Thyroid gland (tissue), 4 donors: ENCODE measurements at places on chromosomes 3 and 15. TPM values are rescaled to one million over a fixed set of nuclear protein-coding genes. Genes with fewer than 3 reads are reported as not detected.

Gene SERPINI1
- total RNA-seq, result 3.1 TPM

Gene C3orf49
- total RNA-seq, result not detected

GRCh38 chr15:71699977-71700376, 110.4 kb upstream of the NR2E3 start:
- no peak for DNase-seq
- H3K4me3 ChIP-seq, result no peak overlapping the region
- H3K36me3 ChIP-seq, result no peaks in the 10 kb centered on the region
- no peaks in the 10 kb centered on the region for H3K4me1 ChIP-seq
- no peaks in the 10 kb centered on the region for H3K27me3 ChIP-seq
- no peak overlapping the region for H3K27ac ChIP-seq

Gene THSD4
- total RNA-seq, result 68.5 TPM

GRCh38 chr3:182596676-182597410, 196.5 kb upstream of the ATP11B start:
- no peaks in the 10 kb centered on the region for H3K4me1 ChIP-seq
- H3K36me3 ChIP-seq, result no peaks in the 10 kb centered on the region
- DNase-seq, result no peak
- no peaks in the 10 kb centered on the region for H3K27me3 ChIP-seq
- H3K27ac ChIP-seq, result no peak overlapping the region

Gene CPA3
- total RNA-seq, result 0.59 TPM

DNA sequence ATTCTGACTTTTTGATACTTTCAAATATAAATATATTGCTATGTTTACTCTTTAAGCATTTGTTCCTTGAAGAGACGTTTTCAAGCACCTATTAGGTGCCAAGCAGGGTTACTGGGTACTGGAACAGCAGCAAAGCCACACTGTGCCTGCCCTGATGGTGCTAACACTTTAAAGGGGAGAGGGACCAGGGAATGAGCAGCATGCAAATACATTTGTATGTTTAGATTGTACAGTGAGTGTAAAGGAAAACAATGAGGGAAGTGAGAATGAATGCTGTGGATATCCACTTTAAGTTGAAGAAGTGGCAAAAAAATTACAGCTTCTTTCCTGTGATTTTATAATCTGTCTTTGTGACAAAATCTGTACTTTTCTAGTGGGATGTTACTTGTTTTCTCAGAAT, 400.2 kb upstream of the ATP11B start:
- DNase-seq, result no peak
- H3K27me3 ChIP-seq, result no peaks in the 10 kb centered on the region
- no peaks in the 10 kb centered on the region for H3K36me3 ChIP-seq
- no peaks in the 10 kb centered on the region for H3K4me1 ChIP-seq
- H3K4me3 ChIP-seq, result no peak overlapping the region
- no peak overlapping the region for H3K27ac ChIP-seq

Gene TLNRD1
- total RNA-seq, result 20.0 TPM

Gene GOLGA8T
- not detected for total RNA-seq

DNA sequence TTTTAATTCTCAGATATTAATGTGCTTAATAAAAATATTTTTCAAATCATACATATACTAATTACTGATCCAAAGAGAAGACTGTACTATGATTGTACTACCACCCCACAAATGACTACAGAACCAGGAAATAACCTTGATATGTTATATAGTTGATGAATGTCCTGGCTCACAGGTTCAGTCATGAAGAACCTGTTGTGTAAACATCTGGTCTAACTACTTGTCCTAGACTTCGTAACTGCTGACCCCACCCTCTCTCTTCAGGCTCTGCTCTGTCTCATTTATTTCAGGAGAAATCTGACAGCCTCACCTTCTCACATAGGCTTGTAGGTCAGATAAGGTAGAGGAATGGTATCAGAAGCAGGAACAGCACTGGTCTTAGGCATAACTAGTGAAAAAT, 14.7 kb upstream of the CSTA start:
- H3K4me1 ChIP-seq, result peaks cover 33% of the 10 kb centered on the region
- no peak overlapping the region for H3K27ac ChIP-seq
- peak; percentile 17 for DNase-seq

Gene CD96
- total RNA-seq, result 3.8 TPM

GRCh38 chr15:51129535-51130188, 35.0 kb upstream of the TNFAIP8L3 start:
- no peak overlapping the region for H3K4me3 ChIP-seq
- no peak overlapping the region for H3K27ac ChIP-seq
- H3K27me3 ChIP-seq, result no peaks in the 10 kb centered on the region
- no peak for DNase-seq
- no peaks in the 10 kb centered on the region for H3K4me1 ChIP-seq
- no peaks in the 10 kb centered on the region for H3K36me3 ChIP-seq

Gene NUP210
- 21.0 TPM for total RNA-seq

Gene XIRP1
- total RNA-seq, result not detected

Gene ZNF501
- total RNA-seq, result 5.1 TPM

DNA sequence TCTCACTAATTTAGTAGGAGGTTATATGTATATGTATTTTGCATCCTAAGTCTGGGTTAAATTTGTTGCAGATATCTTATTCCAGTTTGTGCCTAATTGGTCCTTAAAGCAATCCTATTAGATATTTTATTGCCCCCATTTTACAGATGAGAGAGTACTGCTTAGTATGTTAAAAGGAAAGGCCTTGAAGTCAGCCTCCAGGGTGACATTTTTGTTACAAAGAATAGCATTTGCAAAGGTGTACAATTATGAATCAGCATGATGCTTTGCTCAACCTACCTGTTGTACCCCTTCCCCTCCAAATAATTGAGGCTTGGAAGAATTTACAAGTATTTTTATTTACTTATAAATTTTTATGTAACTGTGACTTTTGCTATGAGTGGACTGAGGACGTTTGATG, 14.0 kb downstream of the STT3B start:
- H3K4me1 ChIP-seq, result peaks cover 40% of the 10 kb centered on the region
- H3K27me3 ChIP-seq, result no peaks in the 10 kb centered on the region
- H3K4me3 ChIP-seq, result no peak overlapping the region
- DNase-seq, result no peak

GRCh38 chr3:69085833-69086722, 1.3 kb downstream of the ARL6IP5 start:
- peak overlapping the region; percentile 80 for H3K27ac ChIP-seq
- peak; percentile 80 for DNase-seq
- peaks cover 78% of the 10 kb centered on the region for H3K4me1 ChIP-seq
- no peaks in the 10 kb centered on the region for H3K27me3 ChIP-seq
- peak overlapping the region; percentile 82 for H3K4me3 ChIP-seq

Gene GOLGA8N
- 68.0 TPM for total RNA-seq

DNA sequence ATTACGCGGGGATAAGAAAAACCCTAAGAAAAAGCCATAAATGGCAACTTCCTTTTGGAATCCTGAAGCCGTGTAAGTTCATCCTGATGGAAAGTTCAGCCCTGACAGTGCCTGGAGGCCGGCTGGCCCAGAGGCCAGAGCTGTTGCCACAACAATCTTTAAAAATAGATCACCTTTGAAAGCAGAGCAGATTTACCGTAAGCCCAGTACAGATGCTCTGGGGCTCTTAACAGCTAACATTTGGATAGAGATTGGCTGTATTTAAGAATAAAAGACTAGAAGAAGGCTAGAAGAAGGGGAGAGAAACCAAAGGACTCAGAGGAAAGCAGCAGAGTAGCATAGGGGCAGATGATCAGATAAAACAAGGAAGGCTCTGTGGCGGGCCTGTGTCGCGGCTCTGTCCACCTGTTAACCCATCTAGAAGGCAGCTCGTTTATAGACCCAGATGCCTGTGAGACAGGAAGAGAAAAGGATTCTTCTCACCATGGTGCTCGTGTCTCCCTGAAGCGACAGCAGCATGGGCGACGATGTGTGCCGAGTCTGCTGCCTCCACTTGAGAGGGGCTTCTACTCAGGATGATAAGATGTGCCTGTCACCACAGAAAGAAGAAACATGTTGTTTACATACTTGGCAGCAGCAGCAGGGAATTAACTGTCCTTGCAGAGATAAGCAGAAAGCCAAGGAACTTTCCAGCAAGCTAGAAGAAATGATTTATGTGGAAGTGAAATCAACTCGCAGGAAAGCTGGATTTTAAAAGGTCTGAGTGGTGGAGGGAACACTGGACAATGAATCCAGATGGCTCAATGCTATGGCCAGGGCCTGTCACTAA, 69.9 kb downstream of the SYNM start:
- no peak overlapping the region for H3K4me3 ChIP-seq
- no peak for DNase-seq
- H3K27ac ChIP-seq, result no peak overlapping the region
- no peaks in the 10 kb centered on the region for H3K36me3 ChIP-seq

DNA sequence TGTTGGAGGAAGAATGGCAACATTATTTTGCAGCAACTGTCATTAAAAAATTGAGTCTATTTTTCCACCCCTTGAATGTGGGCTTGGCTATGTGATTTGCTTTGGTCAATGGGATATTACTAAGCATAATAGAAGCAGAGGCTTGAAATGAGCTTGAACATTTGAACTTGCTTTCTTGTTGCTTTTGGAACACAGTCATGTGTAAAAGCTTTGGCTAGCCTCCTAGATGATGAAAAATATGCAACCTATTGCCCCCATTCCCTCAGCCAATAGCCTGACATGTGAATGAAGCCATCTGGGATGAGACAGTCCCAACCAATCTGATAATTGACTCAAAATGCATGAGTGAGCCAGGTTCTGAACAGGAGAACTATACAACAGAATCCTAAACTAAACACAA, 78.4 kb downstream of the PLSCR2 start:
- no peak overlapping the region for H3K27ac ChIP-seq
- no peak overlapping the region for H3K4me3 ChIP-seq
- no peaks in the 10 kb centered on the region for H3K4me1 ChIP-seq
- H3K36me3 ChIP-seq, result no peaks in the 10 kb centered on the region
- DNase-seq, result no peak
- no peaks in the 10 kb centered on the region for H3K27me3 ChIP-seq

GRCh38 chr15:92662762-92663161, 7.2 kb upstream of the FAM174B start:
- DNase-seq, result no peak
- peaks cover 29% of the 10 kb centered on the region for H3K4me1 ChIP-seq
- H3K27me3 ChIP-seq, result no peaks in the 10 kb centered on the region
- H3K4me3 ChIP-seq, result no peak overlapping the region

Gene SKOR1
- total RNA-seq, result 1.2 TPM

Gene SLC28A1
- total RNA-seq, result not detected
